ENCODE measurements at places on chromosomes 7 and 10. TPM values are rescaled to one million over a fixed set of nuclear protein-coding genes. Genes with fewer than 3 reads are reported as not detected.

DNA sequence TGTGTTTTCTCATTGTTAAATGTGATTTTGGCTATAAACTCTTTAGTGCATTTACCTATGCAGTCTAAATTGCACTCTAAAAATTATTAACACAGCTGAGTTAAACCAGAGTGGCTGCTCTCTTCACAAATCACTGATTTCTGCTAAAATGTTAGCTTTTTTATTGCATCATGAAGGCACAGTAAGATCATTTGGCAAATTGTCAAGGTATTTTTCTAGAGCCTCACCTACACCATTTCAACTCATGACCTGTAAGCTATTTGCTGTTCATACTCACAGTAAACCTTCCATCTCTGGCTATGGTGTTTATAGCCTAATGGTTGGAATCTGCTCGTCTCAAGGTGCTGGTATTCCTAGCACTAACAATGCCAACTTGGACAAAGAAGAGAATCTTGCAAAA is 25.7 kb downstream of the NDUFB2 start:
- no peaks in the 10 kb centered on the region for H3K4me1 ChIP-seq
- H3K36me3 ChIP-seq = no peaks in the 10 kb centered on the region
- H3K4me3 ChIP-seq = no peak overlapping the region
- H3K27me3 ChIP-seq = no peaks in the 10 kb centered on the region

- DNase-seq = peak; percentile 89
- no peaks in the 10 kb centered on the region for H3K27me3 ChIP-seq
- no peaks in the 10 kb centered on the region for H3K36me3 ChIP-seq
- H3K4me1 ChIP-seq = peaks cover 11% of the 10 kb centered on the region
- H3K4me3 ChIP-seq = peak overlapping the region; percentile 1
- peak overlapping the region; percentile 35 for H3K27ac ChIP-seq
Measured at GRCh38 chr10:126062131-126063032, 166.0 kb downstream of the FANK1 start.

Gene BICC1
- 20.4 TPM for total RNA-seq

DNA sequence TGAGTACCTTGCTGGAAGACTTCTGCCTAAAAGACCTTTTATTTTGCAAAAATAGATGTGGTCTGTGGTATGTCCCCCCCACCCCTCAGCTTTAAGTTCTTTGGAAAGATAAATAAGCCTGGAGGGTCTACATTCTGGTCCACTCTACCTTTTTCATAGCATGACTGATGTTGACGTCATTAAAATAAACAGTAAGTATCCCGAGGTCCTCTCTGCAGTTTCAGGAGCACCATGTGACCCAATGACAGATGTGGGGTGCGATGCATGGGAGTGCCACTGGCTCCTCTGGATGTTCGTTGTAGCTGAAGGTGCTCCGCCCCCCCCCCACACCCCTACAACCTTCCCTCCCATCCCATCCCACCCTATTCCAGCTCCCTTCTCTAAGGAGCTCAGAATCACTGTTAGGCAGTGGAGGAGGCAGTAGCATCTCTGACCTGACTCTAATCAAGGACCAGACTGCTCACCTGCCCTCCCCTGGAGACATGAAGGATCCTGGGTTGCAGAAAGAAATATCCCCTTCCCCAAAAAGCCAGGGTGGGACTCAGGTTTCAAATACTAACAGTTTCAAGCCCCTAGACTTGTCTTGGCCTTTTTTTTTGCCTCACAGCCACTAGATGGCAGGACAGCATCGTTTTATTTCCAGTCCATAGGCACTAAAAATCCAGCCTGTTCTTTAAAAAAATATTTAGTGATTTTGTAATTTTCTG is 25.1 kb downstream of the CASP7 start:
- H3K4me1 ChIP-seq = no peaks in the 10 kb centered on the region
- H3K27ac ChIP-seq = no peak overlapping the region
- H3K27me3 ChIP-seq = no peaks in the 10 kb centered on the region
- no peaks in the 10 kb centered on the region for H3K36me3 ChIP-seq
- DNase-seq = no peak
- H3K4me3 ChIP-seq = no peak overlapping the region

GRCh38 chr10:77296534-77297392 is 340.8 kb downstream of the KCNMA1 start:
- no peak overlapping the region for H3K4me3 ChIP-seq
- DNase-seq = no peak
- no peaks in the 10 kb centered on the region for H3K36me3 ChIP-seq
- H3K27me3 ChIP-seq = no peaks in the 10 kb centered on the region
- no peak overlapping the region for H3K27ac ChIP-seq

DNA sequence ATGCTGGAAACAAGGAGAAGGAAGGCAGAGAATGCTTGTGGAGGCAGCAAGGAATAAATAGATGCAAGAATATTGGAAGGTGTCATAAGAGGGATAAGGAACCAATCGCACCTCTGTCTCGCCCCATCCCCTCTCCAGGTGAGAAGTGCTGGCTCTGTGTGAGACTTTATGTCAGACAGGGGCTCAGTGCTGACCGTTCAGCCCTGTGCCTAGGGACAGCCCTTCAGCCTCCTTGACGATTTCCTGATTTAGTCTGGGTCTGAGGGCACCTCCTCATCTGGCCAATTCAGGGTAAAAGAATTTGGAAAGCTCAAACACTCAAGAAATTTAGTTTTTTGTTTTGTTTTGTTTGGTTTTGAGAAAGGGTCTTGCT is 54.9 kb downstream of the FAM241B start:
- H3K36me3 ChIP-seq = no peaks in the 10 kb centered on the region
- no peaks in the 10 kb centered on the region for H3K27me3 ChIP-seq
- peaks cover 15% of the 10 kb centered on the region for H3K4me1 ChIP-seq
- H3K4me3 ChIP-seq = no peak overlapping the region
- H3K27ac ChIP-seq = peak overlapping the region; percentile 75
- DNase-seq = no peak

GRCh38 chr7:90951229-90951628 is 313.0 kb upstream of the FZD1 start:
- DNase-seq = no peak
- no peaks in the 10 kb centered on the region for H3K27me3 ChIP-seq
- peaks cover 2% of the 10 kb centered on the region for H3K4me1 ChIP-seq
- H3K36me3 ChIP-seq = peaks cover 3% of the 10 kb centered on the region

DNA sequence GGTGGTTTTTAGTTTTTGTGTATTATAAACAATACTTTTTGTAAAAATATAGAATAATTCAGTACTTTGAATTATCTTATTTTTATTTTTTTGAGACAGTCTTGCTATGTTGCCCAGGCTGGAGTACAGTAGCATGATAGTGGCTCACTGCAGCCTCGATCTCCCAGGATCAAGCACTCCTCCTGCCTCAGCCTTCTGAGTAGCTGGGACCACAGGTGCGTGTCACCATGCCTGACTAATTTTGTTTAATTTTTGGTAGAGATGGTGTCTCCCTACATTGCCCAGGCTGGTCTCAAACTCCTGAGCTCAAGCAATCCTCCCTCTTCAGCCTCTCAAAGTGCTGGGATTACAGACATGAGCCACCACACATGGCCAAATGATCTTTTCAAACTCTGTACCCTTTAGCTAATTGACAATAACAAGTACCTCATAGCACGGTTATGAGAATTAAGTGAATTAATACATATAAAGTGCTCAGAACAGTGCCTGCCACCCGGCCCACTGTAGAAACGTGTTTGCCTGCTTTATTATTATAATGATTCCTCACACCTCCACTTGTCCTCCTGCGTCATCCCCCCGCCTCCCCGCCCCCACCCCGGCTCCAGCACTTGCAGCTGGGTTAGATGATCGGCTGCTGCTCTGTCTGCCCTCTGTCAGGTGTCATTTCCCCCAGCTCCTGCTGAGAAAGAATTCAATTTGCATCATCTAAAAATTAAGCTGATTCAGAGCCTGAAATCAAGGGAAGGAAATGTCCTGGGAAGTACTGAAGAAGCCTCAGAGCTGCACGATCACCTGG is 53.6 kb upstream of the NRF1 start:
- no peaks in the 10 kb centered on the region for H3K27me3 ChIP-seq
- no peak for DNase-seq
- H3K27ac ChIP-seq = no peak overlapping the region

All from thoracic aorta (tissue), 2 donors.